ENCODE measurements at places on chromosomes 3 and 15.
A peak's percentile ranks its signal among the peaks of the same experiment; 100 is the strongest.

GRCh38 chr3:56321892-56322291, 146.4 kb downstream of the ERC2 start:
- no peak for DNase-seq

DNA sequence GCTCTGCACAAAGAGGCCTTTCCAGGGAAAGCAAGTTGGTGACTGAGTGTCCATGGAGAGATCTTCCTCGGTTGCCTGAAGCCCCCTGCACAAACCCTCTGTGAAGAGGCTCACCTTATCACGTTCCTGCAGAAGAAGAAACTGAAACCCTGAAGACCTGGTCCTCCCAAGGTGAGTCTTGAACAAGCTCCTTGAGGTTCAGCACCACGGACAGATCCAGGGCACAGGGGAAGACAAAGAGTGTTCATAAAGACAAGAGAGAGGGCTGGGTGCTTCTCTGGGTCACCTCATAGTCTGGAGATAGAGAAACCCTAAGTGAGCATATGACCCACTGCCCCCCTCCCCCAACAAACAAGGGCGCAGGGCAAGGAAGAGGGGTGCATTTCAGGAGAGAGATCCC, 21.7 kb upstream of the TBC1D21 start:
- DNase-seq: peak; percentile 66

GRCh38 chr3:107994181-107994580, 96.7 kb downstream of the CD47 start:
- DNase-seq: no peak

GRCh38 chr3:73808862-73809509, 184.2 kb upstream of the PDZRN3 start:
- DNase-seq: no peak

GRCh38 chr3:84962415-84962814, 3.6 kb downstream of the CADM2 start:
- DNase-seq: no peak

DNA sequence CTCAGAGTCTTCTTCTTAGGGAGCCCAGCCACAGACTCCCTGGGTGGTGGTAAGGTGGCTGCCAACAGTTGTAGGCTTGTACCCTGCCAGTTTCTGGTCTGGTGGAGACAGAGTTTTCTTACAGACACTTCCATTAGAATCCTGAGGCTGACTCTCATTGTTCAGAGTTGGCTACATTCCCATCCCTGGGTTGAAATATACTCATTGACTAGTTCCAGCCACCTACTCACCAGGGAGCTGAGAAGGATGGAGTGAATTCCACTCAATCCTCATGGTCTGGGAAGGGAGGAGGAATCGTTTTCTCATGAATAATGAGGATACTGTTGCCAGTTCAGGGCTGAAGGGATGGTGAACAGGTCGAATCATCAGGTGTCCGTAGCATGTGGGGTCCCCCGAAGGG, 226.5 kb upstream of the PROK2 start:
- no peak for DNase-seq

DNA sequence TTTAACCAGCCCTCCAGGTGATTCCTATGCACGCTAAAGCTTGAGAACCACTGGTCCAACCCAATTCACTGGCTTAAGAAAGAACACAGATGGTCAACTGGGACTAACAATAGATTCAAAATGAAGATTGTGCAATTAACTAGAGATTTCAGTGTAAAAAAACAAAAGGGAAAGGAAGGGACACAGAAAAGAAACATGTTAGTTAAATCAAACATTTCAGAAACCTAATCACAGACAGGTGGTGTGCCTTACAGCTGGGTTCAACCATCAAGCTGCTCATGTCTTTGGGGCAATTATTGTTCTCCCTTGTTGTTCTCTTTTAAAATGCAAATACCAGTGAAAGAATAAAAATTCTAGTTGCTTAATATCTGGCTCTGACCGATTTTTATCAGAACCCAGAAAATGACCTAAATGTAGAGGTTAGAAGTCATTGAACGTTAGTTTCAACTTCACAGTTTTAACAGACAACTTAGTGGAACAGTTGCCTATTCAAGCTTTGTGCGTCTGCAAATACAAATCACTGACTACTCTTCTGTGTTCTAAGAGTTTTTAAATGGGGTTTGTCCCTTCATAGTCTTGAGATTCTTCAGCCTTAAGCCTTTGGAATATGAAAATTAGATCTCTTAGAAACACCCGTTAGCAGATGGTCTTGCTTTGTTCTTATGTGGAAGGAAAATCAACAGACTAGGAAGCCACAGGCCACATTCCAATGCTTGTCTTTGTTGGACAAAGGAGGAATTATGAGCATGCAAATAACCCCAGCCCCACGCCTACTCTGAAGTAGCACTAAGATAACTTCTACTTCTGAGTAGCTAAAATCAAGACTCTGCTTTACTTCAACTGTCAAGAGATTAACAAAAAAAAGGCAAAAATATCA, 223.4 kb downstream of the ATP8B4 start:
- peak; percentile 55 for DNase-seq

GRCh38 chr15:64583983-64584382, 123.6 kb downstream of the ZNF609 start:
- no peak for DNase-seq

- DNase-seq: peak; percentile 26
These were observed 91.1 kb downstream of the LINGO1 start for GRCh38 chr15:77541421-77542181.

- no peak for DNase-seq
These were observed 145.1 kb downstream of the TP63 start for GRCh38 chr3:189776149-189776824.

DNA sequence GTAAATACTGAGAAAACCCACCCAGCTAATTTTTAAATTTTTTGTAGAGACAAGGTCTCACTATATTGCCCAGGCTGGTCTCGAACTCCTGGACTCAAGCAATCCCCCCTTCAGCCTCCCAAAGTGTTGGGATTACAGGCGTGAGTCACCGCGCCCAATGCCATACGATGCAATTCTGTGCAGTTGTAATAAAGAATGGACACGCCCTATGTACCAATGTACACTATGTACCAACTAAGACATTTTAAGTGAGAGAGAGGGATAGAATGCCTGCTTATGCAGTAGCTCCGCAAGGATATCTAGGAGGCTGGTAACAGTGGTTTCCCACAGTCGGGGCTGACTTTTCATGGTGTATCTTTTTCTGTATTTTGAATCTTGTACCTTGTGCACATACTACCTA, 14.6 kb downstream of the ZNF710 start:
- DNase-seq: no peak

DNA sequence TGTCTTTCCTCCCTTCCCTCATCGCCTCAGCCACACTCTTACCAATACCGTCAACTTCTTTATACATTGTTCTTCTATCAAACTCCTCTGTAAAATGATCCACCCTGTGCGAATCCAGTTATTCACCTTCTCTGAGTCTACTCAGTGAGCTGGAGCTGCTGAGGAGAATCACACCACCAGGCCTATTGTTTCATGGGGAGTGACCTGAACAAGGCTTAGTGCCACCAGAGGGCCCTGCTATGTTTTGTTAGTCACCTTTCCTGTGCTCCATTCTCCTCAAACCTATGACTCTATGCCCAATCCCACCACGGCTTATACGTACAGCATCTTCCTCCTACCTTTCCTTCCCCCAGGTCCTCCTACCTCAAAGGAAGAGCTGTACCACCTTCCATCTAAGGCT, 50.4 kb upstream of the MED12L start:
- DNase-seq: no peak

Measured in mesenchymal stem cell (in vitro differentiated cells and primary cell).